ENCODE measurements at places on chromosomes 7 and 10. TPM values are rescaled to one million over a fixed set of nuclear protein-coding genes. Genes with fewer than 3 reads are reported as not detected.

CYP2C9 gene
- 0.17 TPM for total RNA-seq

DNA sequence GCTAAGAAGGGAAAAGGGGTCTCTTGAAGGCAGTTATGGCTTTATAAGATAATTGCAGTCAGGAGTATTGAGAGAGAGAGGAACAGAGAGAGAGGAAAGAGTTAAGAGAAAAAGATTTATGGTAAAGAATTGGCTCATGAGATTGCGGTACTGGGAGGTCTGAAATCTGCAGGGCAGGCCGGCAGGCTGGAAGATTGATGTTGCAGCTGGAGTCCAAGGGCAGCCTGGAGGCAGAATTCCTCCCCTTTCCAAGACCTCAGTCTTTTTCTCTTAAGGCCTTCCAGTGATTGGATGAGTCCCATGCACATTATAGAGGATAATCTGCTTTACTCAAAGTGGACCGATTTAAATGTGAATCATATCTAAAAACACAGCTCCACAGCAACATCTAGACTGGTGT lies 68.4 kb downstream of the HACD1 start:
- no peak overlapping the region for H3K4me3 ChIP-seq
- no peaks in the 10 kb centered on the region for H3K4me1 ChIP-seq
- no peak for DNase-seq
- H3K36me3 ChIP-seq, result no peaks in the 10 kb centered on the region

DNA sequence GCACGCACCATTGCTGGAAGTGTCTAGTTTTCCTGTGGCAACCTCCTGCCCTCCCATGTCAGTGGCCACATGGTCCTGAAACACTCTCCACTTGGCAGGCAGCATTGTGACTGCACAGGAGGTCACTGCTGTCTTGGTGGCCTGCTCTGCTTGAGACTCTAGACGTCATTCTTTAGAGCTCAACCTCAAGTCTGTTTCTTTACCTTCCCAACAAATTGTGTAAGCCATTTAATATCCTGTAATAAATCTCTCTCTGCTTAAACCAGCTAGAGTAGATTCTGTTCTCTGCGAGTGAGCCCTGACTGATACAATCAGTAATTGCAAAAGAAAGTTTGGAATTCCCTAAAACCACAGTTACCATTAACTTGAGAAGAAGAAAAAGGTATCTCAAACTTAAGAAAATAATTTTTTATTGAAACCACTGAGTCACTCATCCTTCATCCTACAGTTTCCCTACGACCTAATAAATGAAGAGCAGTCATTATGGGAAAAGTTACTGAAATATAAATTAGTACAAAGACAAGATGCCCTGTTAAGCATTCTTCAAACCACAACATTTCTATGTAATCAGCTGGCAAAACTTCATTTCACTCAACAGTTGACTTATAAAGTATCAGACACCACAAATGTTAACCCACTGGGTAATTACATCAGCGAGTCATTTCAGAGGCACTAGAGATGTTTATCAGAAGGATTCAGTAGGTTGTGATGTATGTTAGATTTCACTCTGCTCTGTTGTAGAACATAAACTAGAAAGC lies 18.0 kb downstream of the SLC25A13 start:
- DNase-seq, result no peak
- H3K4me3 ChIP-seq, result peak overlapping the region; percentile 23
- peaks cover 8% of the 10 kb centered on the region for H3K36me3 ChIP-seq
- no peaks in the 10 kb centered on the region for H3K27me3 ChIP-seq
- H3K27ac ChIP-seq, result peak overlapping the region; percentile 71
- H3K4me1 ChIP-seq, result peaks cover 52% of the 10 kb centered on the region

DNA sequence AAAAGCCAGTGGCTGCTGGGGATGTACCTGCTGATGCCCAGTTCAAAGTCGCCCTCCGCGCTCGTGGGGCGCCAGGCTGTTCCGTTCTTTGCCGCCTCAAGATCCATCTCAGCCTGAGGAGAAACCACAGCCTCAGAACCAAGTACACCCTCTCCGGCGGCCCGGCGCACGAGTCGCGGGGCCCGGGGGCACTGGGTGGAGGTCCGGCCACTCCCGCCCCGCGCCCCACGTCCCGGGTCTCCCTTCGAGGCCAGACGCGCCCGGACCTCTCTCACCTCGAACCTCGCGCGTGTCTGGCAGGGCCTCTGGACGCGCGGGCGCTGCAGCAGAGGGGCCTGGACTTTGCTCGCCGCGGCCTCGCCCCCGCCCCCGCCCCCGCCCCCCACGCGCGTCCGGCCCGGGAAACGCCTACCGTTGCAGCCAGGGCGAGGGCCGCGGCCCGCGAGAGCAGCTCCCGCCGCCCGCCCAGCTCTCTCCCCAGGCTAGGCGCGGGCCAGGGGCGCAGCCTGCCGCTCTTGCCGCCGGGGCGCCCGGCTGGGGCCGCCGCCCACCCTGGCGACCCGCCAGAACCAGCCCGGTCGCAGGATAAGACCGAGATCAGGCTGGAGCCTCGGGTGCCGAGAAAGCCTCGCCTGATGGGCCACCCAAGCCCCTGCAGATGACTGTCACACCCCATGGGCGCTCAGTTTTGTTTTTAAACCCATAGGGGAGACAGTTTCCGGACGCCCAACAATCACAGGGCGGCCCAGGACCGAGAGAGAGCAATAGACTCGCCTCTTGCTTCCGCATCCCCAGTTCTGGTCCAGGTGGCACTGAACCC lies at the start of gene ABCB4:
ABCB4 (minus strand) TSS at position 322 of the 820 bp plus-strand sequence; CDS start at position 107, 215 bp downstream.
- no peaks in the 10 kb centered on the region for H3K36me3 ChIP-seq
- H3K27ac ChIP-seq, result no peak within 1 kb of the TSS
- peaks cover 34% of the 10 kb centered on the region for H3K27me3 ChIP-seq

MUC12 gene
- total RNA-seq, result 0.48 TPM

BLNK gene
- total RNA-seq, result not detected

All from activated CD4-positive, alpha-beta memory T cell treated with anti-CD3 and anti-CD28 coated beads for 36 hours (primary cell).